ENCODE measurements at places on chromosomes 7 and 10. TPM values are rescaled to one million over a fixed set of nuclear protein-coding genes. Genes with fewer than 3 reads are reported as not detected.

DNA sequence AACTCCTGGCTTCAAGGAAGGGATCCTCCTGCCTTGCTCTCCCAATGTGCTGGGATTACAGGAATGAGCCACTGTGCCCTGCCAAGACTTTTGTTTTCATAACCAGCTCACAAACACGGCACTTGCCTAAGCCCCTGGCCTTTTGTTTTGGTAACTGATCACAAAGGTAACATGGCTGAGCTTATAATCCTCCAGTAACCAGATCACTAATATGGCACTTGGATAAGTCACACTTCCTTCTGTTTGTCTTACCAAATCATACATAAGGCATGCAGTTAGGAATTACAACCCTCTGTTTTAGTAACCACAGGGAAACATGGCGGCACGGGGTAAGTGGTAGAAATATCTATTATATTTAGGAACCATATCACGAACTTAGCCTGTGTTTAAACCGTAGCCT lies 577.1 kb downstream of the CALN1 start:
- no peak for DNase-seq
- no peaks in the 10 kb centered on the region for H3K4me1 ChIP-seq
- H3K27ac ChIP-seq: no peak overlapping the region
- no peaks in the 10 kb centered on the region for H3K36me3 ChIP-seq
- no peak overlapping the region for H3K4me3 ChIP-seq

DNA sequence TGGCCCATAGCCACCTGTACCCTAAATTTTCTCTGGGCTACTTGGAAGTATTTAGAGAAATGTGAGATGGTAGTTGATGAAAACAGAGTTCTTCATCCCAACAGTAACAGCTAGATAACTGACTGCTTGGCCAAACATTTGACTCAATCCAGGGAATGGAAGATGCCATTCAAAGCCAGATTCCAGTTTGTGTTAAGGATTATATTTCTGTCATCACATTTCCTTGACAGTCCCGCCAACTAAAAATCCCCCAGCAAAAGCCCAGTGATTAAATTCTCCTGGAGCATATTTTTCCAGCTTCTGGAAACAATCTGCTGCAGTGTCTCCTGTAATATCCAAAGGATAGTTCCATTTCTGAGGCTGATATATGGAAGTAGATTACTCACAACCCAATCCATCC lies 45.4 kb upstream of the PTN start:
- no peak for DNase-seq
- H3K4me1 ChIP-seq: no peaks in the 10 kb centered on the region

The DYNC1I1 gene
- total RNA-seq: not detected

The LRRD1 gene
- total RNA-seq: not detected

The HPS1 gene
- total RNA-seq: 97.8 TPM

Measured in T-cell (primary cell).